ENCODE measurements at places on chromosomes 7 and 10.

DNA sequence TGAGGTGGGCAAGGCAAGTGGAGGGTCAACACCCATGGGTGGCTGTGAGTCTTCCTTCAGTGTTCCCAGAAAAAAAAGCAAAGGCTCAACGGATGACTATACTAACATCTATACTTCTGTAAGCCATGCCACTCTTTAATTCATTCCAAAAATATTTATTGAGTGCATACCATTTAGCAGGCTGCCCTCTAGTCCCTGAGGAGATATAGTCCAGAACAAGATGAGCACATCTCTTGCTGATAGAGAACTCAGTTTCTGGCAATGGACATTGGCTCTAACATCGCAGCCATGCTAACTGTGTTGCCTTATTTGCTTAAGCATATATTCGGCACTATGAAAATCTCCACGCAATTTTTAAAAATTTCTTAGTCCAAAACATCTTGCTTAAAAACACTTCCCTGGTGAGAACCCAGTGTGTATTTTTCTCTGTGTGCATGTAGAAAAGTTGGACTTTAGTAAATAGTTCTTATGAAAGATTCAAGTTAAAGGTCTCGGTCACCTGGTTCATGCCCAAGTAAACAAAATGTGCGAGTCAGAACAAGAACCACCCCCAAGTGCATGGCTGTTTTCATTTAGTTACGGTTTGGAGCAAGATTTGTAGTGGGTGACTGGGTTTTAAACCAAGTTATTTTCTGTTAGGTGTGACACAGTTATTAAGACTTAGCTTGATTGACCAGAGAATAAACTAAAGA is 69.8 kb downstream of the MET start:
- no peak for DNase-seq

DNA sequence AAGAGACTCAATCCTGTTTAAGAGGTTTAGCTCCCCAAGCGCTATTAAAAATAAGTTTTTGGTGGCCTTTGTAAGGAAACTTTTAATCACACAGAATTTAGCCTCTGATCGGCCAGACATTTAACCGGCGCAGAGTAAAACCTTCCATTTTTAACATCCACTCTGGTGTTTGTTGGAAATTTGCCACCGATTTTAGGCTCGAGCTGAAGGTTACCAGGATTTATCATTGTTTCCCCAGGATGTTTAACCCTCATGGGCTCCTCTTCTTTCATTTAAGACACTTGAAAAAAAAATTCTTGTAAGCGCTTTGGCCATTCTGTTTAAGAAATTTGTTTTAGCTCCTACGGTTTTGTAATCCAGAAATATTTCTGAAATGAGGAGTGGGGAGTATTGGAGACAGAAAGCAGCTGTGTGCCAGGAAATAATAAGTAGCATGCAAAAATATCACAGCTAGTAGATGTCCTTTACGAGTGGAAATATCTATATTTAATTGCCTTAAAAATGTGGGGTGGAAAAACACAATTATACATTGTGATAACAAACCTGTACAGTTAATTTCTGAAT is 3.4 kb downstream of the NEUROD6 start:
- DNase-seq, result no peak

- no peak for DNase-seq
These were observed 76.5 kb downstream of the ELFN1 start for GRCh38 chr7:1746491-1746975.

DNA sequence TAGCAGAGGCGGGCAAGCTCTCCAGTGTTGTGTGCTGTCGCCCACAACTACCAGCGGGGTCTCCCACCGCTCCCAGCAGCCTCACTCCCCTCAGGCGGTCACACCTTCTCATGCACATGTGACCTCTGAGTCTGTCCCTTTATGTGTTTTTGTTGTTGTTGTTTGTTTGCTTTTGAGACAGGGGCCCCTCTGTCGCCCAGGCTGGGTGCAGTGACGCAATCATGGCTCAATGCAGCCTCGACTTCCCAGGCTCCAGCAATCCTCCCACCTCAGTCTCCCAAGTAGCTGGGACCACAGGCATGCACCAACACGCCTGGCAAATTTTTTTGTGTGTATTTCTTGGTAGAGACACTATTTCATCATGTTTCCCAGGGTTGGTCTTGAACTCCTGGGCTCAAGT is 1.5 kb downstream of the CPSF4 start:
- no peak for DNase-seq

DNA sequence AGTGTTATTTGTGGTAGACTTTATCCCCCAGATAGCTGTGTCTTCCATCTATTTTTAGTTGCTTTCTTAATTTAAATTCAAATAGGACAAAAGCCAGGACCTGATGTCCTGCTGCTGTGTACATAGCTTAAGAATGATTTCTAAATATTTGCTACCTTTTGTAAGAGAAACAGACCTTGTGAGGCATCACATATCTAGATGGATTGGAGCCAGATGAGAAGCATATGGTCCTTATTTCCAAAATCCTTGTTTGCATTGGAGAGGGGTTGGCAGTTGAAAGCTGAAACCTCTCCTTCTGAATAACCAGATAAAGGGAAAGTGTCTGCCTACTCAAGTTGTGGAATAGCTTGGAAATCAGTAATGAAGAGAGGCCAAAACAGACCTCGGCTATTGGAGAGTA is 50.7 kb upstream of the AMPH start:
- no peak for DNase-seq

- no peak for DNase-seq
These were observed 11.6 kb upstream of the CYTH3 start for GRCh38 chr7:6284055-6284400.

DNA sequence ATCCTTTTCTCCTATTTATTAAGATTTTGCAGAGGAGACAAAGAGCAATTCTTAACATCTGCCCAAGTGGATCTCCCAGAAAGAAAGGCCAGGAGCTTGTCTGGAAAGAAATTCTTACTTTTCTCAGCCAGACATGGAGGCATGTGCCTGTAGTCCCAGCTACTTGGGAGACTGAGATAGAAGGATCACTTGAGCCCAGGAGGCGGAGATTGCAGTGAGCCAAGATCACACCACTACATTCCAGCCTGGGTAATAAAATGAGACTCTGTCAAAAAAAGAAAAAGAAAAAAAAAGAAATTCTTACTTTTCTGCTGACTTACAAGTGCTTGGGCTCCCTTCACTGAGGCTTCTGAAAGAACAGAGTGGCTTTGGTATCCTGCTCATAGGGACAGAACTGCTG is 2.4 kb upstream of the CYP3A43 start:
- no peak for DNase-seq

GRCh38 chr7:83085299-83085698 is 77.4 kb downstream of the PCLO start:
- no peak for DNase-seq

Measured in stimulated activated naive CD4-positive, alpha-beta T cell (primary cell).